ENCODE measurements at places on chromosomes 6 and 20. TPM values are rescaled to one million over a fixed set of nuclear protein-coding genes. Genes with fewer than 3 reads are reported as not detected.

ZSWIM1 gene
- total RNA-seq = 4.8 TPM

SLC52A3 gene
- 0.57 TPM for total RNA-seq

BAK1 gene
- total RNA-seq = 45.2 TPM

TFAP2C gene
- 13.4 TPM for total RNA-seq

HRH3 gene
- total RNA-seq = not detected

GTSF1L gene
- not detected for total RNA-seq

CCHCR1 gene
- 7.6 TPM for total RNA-seq

ADTRP gene
- total RNA-seq = 0.19 TPM

BEND6 gene
- total RNA-seq = 0.70 TPM

GPSM3 gene
- total RNA-seq = 0.30 TPM

SRMS gene
- 0.16 TPM for total RNA-seq

MAP3K5 gene
- total RNA-seq = 2.3 TPM

FUT9 gene
- total RNA-seq = not detected

ZSCAN23 gene
- not detected for total RNA-seq

TNFRSF6B gene
- total RNA-seq = 0.93 TPM

TXLNB gene
- total RNA-seq = not detected

BHLHE23 gene
- total RNA-seq = not detected

STK35 gene
- 12.1 TPM for total RNA-seq

CHRNA4 gene
- 0.38 TPM for total RNA-seq

FLOT1 gene
- total RNA-seq = 96.6 TPM

All from A549 treated with Mapracorat at 1 μM for 4 hours (cell line).